ENCODE measurements at places on chromosomes 2 and 18.
A peak's percentile ranks its signal among the peaks of the same experiment; 100 is the strongest.

- no peak for DNase-seq
Measured at GRCh38 chr2:52135235-52135634, 1103.3 kb upstream of the NRXN1 start.

- no peak for DNase-seq
Measured at GRCh38 chr2:217149087-217149660, 289.3 kb upstream of the TNP1 start.

GRCh38 chr18:5895299-5895875 is at the start of gene TMEM200C:
Gene TMEM200C (minus strand): TSS chr18:5895522. CDS start chr18:5892063, 3,459 bp downstream.
- peak; percentile 8 for DNase-seq

GRCh38 chr2:138490673-138491494 is 10.7 kb upstream of the SPOPL start:
- no peak for DNase-seq

DNA sequence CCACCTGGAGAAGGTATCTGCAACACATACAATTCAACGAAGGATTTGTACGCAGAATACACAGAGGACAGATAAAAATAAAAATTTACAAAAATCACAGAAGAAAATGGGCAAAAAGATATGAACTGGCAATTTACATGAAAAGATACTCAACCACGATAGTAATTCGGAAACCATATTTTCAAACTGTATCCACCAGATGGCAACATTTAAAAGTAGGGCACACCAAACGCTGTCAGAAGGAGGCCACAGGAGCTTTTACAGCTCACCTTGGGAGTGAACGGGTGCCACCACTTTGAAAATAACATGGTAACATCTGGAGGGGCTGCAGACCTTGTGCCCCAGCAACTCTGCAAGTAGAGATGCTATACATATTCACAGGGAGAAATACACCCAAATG is 9.8 kb downstream of the KIF1A start:
- DNase-seq, result peak; percentile 22

- DNase-seq, result no peak
Measured at GRCh38 chr2:152154462-152154861, 21.1 kb downstream of the STAM2 start.

DNA sequence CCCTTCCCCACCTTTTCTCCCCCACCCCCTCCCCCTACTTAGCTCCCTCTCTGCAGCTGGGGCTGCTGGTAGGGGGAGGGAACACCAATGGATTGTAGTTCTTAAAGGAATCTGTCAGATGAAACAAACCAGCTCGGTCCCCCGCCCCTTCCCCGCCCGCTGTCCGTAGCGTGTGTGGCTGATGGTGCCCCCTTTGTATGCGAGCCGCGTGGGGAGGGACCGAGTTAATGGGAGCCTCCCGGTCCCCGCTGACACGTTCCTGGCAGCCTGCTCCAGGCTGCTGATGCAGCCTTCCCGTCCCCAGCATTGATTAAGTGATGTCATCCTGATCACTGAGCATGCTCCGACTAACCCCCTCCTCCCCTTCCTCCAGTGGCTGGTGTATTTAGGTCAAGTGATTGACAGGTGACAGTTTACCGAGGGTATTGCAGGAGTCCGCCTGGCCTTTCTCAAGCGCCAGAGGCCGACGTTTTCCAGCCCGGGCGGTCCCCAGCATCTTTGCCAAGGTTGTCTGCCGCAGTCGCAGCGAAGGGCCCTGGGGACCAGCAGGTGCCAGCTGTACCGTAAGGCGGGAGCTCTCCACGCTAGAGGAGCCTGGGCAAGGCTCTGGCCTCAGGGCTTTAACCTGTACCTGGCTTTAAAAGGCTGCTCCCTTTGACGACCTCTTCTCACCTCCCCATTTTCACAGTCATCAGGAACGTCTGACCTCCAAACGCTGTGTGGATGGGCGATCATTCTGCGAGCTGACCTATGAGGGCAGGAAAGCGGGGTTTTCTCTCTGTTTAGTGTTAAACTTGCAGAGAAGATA is 1.8 kb downstream of the KIF5C start:
- DNase-seq, result peak; percentile 21

GRCh38 chr2:55721596-55722215 is 28.1 kb upstream of the PNPT1 start:
- no peak for DNase-seq

DNA sequence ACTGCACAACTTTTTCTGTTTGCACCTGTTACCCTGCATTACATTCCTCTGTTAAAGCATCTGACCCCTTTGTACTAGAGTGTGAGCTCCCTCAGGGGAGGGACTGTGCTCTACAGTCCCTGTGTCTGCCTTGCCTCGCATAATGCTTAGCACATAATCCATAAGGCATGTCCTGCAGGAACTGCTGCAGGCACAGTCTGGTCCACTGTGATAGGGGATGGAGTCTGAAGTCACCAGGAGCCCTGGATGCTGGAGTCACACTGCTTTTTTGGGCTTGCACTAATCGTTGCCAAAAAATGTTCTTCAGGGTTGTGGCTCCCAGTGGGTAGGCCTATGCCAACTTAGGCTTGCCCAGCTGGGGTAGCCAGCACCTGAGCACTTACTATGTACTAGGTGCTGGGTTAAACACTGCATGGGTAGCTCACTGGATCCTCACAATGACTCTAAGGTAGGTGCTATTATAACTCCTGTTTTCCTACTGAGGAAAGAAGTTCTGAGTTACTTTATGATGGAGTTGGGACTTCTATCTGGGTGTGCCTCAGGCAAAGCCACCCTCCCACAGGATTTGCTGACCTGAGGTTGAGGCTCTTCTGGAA is 33.3 kb downstream of the COPS7B start:
- DNase-seq, result no peak

DNA sequence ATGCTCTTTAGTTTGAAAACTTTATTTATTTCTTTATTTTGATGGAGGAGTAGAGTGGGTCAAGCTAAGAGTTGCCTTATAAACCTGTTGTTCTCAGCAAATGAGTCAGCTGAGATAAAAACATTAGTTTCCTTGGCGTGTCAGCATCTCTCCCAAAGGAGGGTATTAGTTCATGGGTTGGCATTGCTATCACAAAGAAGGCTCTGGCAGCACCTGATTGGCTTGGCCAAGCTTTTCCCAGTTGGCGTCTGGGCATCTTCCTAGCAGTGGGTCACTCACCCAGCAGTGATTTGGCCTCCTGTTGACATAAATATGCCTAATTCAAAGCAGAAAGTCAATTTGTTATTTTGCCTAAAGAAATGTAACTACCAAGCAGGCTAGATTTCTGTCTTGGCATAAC is 200.7 kb upstream of the TNP1 start:
- no peak for DNase-seq

DNA sequence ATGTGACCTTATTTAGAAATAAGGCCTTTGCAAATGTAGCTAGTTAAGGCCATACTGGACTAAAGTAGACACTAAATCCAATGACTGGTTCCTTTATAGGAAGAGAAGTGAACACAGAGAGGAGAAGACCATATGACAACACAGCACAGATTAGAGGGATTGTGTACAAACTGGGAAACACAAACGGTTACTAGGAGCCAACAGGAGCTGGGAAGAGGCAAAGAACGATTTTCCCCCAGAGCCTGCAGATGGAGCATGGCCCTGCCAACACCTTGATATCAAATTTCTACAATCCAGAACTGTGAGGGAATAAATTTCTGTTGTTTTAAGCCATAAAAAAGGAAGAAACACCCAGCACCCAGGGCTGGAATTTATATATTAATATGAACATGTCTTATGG is 38.7 kb upstream of the COL5A2 start:
- DNase-seq, result no peak

GRCh38 chr2:85307527-85307897 is 20.3 kb downstream of the TGOLN2 start:
- no peak for DNase-seq

DNA sequence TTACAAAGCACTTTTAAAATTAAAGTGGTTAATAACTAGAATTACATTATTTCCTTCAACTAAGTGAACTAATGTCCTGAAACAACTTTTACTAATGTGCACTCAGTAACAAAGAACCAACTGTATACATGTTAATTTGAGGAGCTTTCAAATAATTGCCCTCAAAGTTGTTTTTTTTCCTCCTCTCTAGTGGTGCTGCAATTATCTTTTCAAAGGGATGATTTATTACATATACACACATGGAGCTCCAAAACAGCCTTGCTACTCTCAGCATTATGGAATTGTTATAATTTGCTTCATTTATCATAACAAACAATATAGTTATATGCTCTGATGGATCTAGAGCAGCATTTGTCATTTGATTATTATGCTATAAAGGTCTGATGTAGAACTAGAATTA is 246.3 kb upstream of the RASGRP3 start:
- no peak for DNase-seq

DNA sequence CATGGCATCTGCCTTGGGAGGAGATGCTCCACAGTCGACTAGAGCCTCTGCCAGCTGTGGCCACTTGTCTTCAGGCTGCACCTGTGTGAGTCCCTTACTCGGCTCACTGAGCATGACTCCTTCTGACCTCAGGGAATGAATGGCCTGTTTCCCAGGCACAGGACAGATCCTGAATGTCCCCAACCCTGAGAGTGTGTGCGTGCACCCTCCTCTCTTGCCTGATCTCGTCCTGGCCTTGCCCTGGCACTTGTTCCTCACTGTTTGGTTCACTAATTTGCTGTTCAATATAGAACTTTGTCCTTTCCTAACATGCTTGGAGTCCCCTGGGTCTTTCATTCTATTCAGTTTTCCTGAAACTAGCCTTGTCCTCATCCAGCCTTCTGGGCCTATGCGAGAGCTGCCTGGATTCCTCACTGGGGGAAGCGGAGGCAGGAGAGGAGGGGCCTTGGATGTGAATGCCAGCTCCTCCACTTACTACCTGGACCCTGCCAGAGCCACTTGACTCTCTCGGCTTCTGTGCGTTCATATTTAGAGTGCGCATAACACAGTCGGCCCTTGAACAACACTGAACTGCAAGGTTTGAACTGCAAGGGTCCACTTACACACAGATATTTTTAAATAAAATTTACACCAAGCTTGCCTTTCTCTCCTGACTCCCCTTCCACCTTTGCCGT is 184.8 kb downstream of the ACKR3 start:
- DNase-seq, result no peak

DNA sequence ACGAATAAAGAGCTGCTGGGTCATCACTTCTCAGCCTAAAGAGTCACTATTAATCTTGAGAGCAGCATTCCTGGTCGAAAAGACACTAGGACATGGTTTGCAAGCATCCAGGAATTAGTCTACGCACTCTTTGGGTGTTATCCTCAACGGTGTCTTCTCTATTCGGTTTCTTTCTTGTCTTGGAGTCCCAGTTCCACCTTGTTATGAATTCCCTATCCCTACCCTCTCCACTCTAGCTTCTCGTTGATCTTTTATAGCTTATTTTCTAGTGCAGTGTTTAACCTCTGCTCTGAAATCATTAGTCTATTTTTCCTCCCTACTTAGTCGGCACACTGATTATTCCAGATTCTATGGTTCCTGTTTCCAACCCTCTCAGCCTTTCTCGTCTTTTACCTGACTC is 158.1 kb upstream of the LRRTM1 start:
- no peak for DNase-seq

Data from hematopoietic multipotent progenitor cell treated with erythropoietin and hydrocortisone succinate and interleukin-3 and kit ligand, for 6 days (in vitro differentiated cells).